ENCODE measurements at places on chromosomes 1 and 21. TPM values are rescaled to one million over a fixed set of nuclear protein-coding genes. Genes with fewer than 3 reads are reported as not detected.

- peaks cover 12% of the 10 kb centered on the region for H3K27me3 ChIP-seq
- H3K27ac ChIP-seq: no peak overlapping the region
- DNase-seq: no peak
Measured at GRCh38 chr1:47487850-47488450, 50.1 kb downstream of the FOXD2 start.

GRCh38 chr1:184684285-184685074, 70.2 kb downstream of the EDEM3 start:
- no peak for DNase-seq
- no peak overlapping the region for H3K4me3 ChIP-seq
- H3K36me3 ChIP-seq: peaks cover 2% of the 10 kb centered on the region
- H3K27ac ChIP-seq: no peak overlapping the region

DNA sequence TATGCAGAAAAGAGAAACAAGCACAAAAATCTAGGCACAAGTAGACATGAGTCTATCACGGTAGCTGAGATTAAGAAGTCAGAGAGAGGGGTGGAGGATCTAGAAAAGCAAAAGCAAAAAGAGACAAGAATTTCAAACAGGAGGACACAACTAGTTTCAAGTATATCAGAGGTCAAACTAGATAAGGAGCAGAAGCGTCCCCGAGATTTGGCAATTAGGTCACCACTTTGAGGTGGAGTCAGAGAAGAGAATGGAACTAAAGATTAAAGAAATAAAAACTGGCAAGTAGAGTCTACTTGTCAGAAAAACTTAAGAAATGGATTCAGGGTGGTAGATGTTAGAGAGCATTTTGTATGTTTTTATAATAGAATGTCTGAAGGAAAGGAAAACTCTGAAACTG, 2.3 kb downstream of the SF3B4 start:
- peaks cover 35% of the 10 kb centered on the region for H3K4me1 ChIP-seq
- H3K36me3 ChIP-seq: peaks cover 53% of the 10 kb centered on the region
- H3K27ac ChIP-seq: peak overlapping the region; percentile 38
- H3K27me3 ChIP-seq: no peaks in the 10 kb centered on the region
- peak overlapping the region; percentile 97 for H3K4me3 ChIP-seq

DNA sequence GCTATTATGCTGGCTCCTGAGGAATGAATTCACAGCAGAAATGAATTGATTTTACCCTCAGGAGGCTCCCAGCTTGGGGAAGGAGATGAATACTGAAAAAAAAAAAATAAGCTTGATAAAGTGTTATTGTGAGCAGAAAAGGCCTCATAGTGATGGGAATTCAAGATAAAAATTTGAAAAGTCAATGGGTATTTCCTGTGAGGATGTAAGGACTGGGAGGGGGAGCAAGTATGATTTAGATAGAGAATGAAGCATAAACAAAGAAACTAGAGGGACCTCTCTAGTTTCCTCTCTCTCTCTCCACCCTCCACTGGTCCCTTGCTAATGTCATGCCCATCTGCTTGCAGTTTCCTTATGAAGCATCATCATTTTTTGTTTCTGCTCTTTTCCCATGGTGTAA, 439.0 kb upstream of the PLXNA2 start:
- H3K4me1 ChIP-seq: no peaks in the 10 kb centered on the region
- peaks cover 9% of the 10 kb centered on the region for H3K27me3 ChIP-seq
- no peak overlapping the region for H3K27ac ChIP-seq
- H3K36me3 ChIP-seq: no peaks in the 10 kb centered on the region
- DNase-seq: no peak
- H3K4me3 ChIP-seq: no peak overlapping the region

LDLRAD1 gene
- not detected for total RNA-seq

GRCh38 chr1:112027696-112028095, 38.2 kb upstream of the KCND3 start:
- no peak overlapping the region for H3K4me3 ChIP-seq
- no peak for DNase-seq
- H3K27me3 ChIP-seq: peaks cover 4% of the 10 kb centered on the region
- no peaks in the 10 kb centered on the region for H3K36me3 ChIP-seq
- H3K27ac ChIP-seq: no peak overlapping the region

DNA sequence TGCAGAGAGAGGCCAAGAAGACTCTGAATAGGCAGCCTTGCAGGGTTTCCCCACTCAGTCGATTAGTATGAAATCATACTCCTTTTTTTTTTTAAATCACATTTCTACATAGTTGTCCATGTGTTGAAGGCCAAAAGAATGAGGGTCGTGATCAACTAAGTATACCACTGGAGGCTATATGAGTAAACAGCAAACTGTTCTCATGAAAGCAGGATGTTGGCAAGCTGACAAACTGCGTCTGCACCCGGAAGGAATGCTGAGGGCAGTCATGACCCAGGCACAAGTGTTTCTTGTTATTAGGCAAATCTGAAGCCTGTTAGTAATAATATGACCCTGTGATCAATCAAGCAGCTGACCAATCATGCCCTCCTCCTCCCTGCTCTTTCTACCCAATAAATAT, 213.2 kb downstream of the USH2A start:
- H3K27ac ChIP-seq: no peak overlapping the region
- no peaks in the 10 kb centered on the region for H3K4me1 ChIP-seq
- no peak for DNase-seq
- no peak overlapping the region for H3K4me3 ChIP-seq
- H3K36me3 ChIP-seq: no peaks in the 10 kb centered on the region
- peaks cover 2% of the 10 kb centered on the region for H3K27me3 ChIP-seq

GRCh38 chr1:62294261-62294660, 25.0 kb downstream of the KANK4 start:
- peak; percentile 29 for DNase-seq
- H3K4me1 ChIP-seq: peaks cover 12% of the 10 kb centered on the region
- no peak overlapping the region for H3K27ac ChIP-seq
- H3K4me3 ChIP-seq: no peak overlapping the region
- H3K27me3 ChIP-seq: peaks cover 3% of the 10 kb centered on the region

CFAP141 gene
- not detected for total RNA-seq

CHRM3 gene
- 0.11 TPM for total RNA-seq

DNA sequence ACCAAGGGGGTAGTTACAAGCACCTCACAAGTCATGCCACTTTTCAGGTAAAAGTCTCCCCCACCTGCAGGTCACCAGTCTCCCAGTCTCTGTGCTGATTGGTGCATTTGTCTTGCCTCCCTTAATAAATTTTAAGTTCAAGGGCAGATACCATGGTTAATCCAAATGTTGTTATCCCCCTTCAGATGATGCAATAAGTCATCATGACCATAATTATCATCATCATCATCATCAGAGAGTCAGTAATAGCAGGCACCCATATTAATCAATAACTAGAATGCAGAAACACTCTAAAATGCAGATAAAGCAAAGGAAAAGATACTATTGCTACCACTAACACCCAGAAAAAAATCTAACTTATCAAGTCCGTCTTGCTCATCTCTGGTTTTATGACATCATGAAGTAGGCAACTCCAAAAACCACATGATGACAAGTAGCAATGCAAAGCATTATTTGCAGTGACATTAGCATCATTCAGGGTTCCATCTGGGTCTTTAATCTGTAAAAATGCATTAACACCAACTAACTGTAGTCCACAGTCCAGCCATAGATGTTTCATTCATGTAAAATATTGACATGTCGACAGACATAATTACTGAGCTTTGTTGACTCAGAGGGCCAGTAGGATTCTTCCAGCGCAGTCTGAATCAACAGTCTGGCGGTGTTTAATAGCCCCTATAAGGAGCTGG, 492.0 kb upstream of the RUNX1 start:
- peaks cover 2% of the 10 kb centered on the region for H3K4me1 ChIP-seq
- no peak for DNase-seq
- H3K4me3 ChIP-seq: no peak overlapping the region
- H3K27ac ChIP-seq: no peak overlapping the region

SPRR3 gene
- not detected for total RNA-seq

GJB5 gene
- not detected for total RNA-seq

GRCh38 chr21:37193676-37194075, 73.5 kb downstream of the VPS26C start:
- H3K36me3 ChIP-seq: peaks cover 44% of the 10 kb centered on the region
- no peaks in the 10 kb centered on the region for H3K4me1 ChIP-seq
- DNase-seq: no peak
- H3K27ac ChIP-seq: no peak overlapping the region

- H3K4me1 ChIP-seq: peaks cover 56% of the 10 kb centered on the region
- peak overlapping the region; percentile 94 for H3K27ac ChIP-seq
- H3K4me3 ChIP-seq: peak overlapping the region; percentile 66
- DNase-seq: peak; percentile 70
Measured at GRCh38 chr1:8604041-8604945, 213.1 kb downstream of the RERE start.

DNA sequence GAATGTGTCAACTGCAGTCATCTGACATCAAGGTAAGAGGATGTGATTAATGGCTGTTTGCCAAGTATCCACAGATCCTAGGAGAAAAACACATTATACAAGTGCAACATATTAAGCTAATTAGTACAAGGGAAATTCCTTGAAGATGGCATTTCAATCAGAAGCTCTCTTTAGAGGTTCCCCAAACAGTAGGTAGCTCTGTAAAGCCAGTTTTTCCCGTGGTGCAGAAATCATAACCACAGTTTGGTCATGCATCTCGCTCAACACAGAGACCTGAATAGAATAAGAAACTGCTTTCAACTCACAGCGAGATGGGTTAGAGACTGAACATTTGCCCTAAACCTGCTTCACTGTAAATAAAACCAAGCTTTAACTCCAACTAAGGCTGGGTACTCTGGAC, 230.5 kb upstream of the CAMK1G start:
- H3K27me3 ChIP-seq: no peaks in the 10 kb centered on the region
- H3K27ac ChIP-seq: no peak overlapping the region
- no peak for DNase-seq
- H3K36me3 ChIP-seq: no peaks in the 10 kb centered on the region

TP73 gene
- 0.40 TPM for total RNA-seq

GRCh38 chr1:69569175-69569541, 1.4 kb downstream of the LRRC7 start:
- no peak overlapping the region for H3K27ac ChIP-seq
- no peak for DNase-seq
- H3K27me3 ChIP-seq: peaks cover 37% of the 10 kb centered on the region
- H3K4me1 ChIP-seq: peaks cover 11% of the 10 kb centered on the region
